ENCODE measurements at places on chromosomes 5 and 9.

- DNase-seq: no peak
These were observed 77.0 kb downstream of the GALNT10 start for GRCh38 chr5:154267516-154267915.

GRCh38 chr5:14219800-14220512 lies 76.8 kb downstream of the TRIO start:
- DNase-seq: no peak

GRCh38 chr5:62065050-62065449 lies 241.0 kb upstream of the KIF2A start:
- DNase-seq: no peak

DNA sequence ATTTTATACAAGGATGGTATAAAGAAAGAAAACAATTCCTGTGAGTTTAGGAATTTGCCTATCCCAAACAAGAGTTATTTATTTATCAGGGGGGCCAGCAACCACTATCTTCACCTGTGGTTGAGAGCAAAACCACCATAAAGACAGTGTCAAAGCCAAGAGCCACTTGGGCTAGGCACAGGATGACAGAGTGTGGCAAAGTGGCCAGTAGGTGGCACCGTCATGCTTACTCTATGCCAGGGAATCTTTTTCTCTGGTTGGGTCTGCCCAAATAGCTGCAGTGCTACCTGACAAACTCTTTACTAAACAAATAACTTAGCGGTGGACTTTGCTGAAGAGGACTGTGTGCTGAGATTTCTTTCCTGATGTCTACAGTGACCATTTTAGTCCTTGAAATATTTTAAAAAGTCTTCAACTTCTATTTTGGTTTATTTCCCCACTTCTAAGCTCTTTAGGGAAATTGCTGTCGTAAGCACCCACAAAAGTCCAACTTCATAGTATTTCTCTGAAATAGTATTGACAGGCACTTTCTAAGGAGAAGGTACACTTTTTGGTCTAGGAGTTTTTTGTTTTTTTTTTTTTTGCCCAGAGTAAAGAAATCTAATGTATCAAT lies 285.0 kb downstream of the RFX3 start:
- DNase-seq: peak; percentile 54

DNA sequence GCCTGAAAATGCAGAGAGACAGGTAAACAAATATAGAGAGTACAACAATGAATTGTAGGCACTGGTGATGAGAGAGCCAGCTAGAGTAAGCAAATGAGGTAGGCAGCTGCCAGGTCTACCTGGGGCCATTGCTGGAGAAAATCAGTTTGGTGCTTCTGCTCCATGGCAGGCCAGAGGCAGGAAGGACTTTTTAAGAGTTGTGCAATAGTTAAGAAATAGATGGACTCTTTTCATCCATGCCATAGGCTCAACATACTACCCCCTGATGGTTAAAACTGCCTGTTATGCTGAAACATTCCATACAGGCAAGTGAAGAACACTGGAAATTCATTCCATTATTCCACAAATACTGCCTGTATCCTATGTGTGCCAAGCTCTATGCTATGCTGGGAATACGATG lies 86.5 kb upstream of the CCDC112 start:
- no peak for DNase-seq

GRCh38 chr5:123208668-123209501 lies 119.8 kb downstream of the PRDM6 start:
- DNase-seq: no peak

DNA sequence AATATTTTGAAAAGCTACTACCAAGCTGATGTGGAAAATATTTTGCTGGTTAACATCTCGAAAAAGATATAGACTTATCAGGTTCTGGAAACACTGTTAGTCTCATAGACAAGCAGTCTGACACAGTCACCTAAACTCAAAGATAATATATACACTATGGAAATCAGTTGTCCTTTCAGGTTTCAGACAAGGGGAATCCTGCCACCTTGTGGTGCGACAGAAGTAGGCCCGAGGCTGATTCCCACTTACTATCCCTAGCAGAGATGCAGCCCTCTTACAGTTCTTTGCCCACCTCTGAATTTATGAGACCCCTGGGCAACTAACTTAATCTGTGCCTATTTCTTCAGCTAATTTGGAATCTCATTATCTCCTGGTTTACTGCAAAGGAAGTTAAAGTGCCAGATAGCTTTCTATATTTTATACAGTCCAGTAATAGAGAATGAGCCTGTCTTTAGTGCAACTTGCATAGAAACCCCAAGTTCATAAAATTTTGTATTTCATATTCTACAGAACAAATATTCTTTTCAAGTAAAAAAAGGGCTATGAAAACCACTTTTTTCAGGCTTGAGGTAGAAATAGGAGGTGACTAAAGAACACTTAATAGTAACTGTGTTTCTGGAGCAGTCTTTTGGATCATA lies 16.9 kb downstream of the RAD1 start:
- peak; percentile 59 for DNase-seq

GRCh38 chr5:142777850-142778249 lies 7.7 kb downstream of the ARHGAP26 start:
- DNase-seq: no peak

DNA sequence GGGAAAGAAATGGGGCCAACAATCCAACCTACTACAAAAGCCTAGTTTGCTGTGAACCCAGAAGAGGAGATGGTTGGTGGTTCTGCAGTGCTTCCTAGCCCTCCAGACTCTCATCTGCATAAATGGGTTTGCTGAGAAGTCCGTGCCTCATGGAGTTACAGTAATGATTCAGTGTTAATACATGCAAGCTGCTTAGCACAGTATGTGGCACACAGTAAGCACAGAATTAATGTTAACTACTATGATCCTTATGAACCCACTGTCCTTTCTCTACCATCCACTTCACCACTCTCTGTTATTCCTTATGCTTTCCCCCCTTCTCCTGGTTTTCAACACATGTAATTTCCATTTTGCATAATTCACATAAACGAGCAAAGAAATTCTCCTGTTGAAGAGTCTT lies 100.0 kb downstream of the ACTBL2 start:
- no peak for DNase-seq

DNA sequence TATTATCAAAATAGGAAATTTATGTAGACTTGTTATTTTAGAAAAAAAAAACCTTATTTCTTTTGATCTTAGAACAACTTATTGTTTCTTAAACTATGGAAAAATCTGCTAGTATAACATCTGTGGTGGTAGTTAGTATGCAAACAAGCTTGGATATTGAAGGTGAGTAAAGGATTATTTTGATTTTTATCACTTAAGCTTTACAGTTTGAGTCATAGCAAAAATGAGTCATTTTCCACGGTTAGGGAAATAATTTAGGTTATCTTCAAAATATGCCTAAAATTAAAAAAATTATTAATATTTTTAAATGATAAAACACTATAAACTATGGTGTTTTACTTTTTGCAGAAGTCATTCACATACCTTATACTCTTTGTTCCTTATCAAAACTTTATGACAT lies 107.2 kb upstream of the DHFR start:
- DNase-seq: no peak

- no peak for DNase-seq
These were observed 5.3 kb downstream of the MROH2B start for GRCh38 chr5:41065691-41066335.

DNA sequence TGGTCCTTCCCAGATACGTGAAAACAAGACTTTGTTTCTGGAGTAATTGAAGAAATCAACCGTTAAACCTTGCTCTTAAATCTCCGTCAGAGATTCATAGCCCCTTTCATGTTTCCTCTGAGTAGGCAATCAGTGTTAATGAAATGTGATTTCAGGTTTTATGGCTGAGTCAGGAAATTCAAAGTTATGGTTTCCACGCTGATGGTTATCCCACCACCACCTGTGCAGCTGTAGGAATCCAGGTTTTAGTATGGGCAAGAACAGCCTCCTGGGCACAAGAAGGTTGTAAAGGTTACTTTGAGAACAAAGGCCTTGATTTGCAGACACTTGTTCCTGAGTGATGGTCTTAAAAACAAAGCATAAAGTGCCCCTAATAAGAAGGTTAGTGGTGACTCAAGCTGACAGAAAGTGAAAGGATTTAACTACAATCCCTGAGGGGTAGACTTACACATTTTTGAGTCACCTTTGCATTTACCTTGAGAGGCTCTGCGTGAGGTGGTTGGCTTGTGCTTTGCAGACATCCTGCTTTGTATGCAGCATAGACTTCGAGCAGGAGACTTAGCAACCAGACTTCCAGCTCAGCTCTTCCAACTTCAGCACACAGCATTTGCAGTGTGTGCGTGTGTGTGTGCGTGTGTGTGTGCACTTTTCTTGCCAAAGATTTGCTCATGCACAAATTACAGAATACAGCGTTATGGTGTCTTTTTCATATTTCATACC lies 159.6 kb downstream of the TLE4 start:
- no peak for DNase-seq

GRCh38 chr5:127353796-127354195 lies 63.2 kb downstream of the MEGF10 start:
- DNase-seq: no peak

- DNase-seq: no peak
These were observed 26.6 kb downstream of the AK3 start for GRCh38 chr9:4714266-4715016.

GRCh38 chr9:133913571-133914369 lies 78.4 kb downstream of the VAV2 start:
- no peak for DNase-seq

GRCh38 chr9:137066096-137066861 lies 4.1 kb downstream of the SAPCD2 start:
- no peak for DNase-seq

GRCh38 chr9:98607152-98607551 lies 101.6 kb downstream of the GABBR2 start:
- no peak for DNase-seq

DNA sequence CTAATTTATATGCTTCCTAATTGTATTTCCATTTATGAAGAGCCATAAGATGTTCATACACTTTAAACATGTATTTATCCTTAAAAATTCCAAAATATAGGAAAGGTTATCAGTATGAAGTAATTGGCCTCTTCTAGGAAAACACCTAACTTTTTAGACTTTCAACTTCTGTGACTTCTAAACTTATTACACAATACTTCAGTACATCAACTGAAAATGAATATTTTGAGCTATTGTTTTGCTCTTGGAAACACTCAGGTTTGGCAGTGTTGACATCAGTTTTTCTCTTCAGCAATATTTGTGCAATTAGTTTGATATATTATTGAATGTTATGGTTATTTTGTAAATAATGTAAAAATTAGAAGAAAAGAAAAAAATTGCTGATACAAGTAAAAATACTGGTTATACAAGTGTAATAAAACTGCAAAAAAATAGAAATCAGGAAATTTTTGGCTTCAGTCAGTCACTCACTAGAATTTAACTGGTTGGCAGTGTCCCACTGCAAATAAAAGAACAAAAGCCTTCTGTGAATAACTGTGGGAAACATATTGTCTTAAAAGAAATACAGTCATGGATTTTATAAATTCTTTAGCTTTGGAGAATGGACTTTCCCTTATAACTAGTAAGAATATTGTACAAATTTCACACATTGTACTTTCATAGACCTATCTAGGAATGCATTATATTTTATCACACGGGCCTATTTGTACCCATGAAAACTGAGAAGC lies 635.9 kb downstream of the TLE1 start:
- no peak for DNase-seq

GRCh38 chr5:42756606-42757601 lies at the start of gene CCDC152:
CCDC152 (plus strand) TSS chr5:42756818; CDS start chr5:42759122, 2,304 bp downstream.
- peak; percentile 45 for DNase-seq

DNA sequence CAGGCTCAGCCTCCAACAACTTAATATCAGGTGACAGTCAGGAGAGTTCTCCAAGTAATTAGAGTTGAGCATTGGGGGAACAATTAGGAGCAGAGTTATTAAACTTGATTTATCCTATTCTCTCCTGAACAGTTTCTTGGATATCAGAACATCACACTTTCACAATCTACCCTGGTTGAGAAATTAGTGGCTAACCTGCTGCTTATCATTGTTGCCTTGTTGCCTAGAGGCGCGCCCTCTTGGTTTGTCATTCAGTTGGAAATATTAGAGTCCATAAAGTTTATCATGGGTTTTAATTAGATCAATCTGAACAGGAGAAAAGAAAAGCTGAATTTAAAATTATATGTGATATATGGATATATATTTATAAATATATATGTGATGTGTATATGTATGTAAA lies 291.1 kb downstream of the CCDC171 start:
- no peak for DNase-seq

- no peak for DNase-seq
These were observed 574.7 kb downstream of the TLE4 start for GRCh38 chr9:80146466-80146865.

DNA sequence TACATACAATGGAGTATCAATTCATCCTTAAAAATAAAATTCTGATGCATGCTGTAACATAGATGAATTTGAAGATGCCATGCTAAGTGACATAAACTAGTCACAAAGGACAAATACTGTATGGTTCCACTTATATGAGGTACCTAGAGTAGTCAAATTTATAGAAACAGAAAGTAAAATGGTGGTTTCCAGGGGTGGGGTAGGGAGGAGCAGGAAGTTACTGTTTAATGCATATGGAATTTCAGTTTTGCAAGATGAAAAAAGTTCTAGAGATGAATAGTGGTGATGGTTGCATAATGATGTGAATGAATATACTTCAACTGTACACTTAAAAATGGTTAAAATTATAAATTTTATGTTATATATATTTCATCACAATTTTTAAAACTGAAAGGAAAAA lies 57.3 kb upstream of the FNIP1 start:
- DNase-seq: no peak

GRCh38 chr9:106868565-106868964 lies 5.6 kb downstream of the ZNF462 start:
- no peak for DNase-seq

- DNase-seq: no peak
These were observed 143.6 kb downstream of the CDH9 start for GRCh38 chr5:26894719-26895263.

DNA sequence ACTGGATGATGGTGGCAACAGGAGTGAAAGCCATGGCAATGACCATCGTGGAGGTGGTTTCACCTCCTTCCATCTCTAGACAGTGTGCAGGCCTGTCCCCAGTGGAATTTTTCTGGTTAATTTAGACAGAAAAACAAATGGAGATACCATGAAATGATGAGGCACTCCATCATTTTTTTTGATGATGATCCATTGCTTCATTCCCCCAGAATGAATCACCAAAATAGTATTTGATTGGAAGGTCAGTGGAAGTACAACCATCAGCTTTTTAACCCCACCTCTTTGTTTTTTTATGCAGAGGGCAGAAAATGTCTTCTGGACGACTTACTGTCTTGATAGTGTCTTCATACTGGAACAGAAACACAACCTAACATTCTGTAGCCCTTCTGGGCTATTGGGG lies 42.6 kb upstream of the ADRA1B start:
- no peak for DNase-seq
